ENCODE measurements at places on chromosomes 12 and 14.

GRCh38 chr14:68639000-68639757 is 153.7 kb downstream of the ZFP36L1 start:
- DNase-seq, result no peak

DNA sequence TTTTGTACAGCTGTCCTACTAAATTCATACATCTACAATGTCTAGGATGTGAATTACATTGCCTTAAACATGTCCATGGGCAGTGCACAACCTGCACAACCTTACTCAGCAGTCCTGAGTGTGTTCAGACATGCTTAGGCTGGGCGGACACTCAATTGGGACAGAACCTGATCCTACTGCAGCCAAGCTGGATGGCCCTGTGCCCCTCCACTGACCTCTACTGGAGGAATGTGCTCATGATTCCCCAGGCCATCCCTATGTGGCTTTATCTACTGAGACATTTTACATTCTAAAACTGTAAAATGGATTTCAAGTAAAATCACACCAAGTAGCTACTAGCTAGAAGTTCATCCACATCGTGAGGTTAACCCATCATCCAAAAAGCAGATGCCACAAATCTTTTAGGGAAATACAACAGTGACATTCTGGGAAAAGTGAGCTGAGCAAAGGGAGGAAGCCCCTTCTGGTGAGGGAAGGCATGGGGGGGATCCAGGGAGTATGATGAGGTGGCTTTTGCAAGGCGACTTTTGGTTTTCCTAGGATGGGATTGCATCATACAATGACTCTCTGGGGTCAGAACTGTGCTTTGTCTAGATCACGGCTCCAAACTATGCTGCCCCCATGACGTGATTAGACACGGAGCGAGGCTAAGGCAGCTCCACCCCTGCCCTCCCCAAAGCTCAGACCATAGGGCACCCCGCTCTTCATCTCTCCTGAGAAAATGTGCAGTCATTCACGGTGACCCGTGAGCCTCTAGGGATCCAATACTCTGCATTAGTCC is 911.7 kb upstream of the TMEM132C start:
- no peak for DNase-seq

- no peak for DNase-seq
These were observed 355.3 kb upstream of the FKBP4 start for GRCh38 chr12:2439332-2440100.

DNA sequence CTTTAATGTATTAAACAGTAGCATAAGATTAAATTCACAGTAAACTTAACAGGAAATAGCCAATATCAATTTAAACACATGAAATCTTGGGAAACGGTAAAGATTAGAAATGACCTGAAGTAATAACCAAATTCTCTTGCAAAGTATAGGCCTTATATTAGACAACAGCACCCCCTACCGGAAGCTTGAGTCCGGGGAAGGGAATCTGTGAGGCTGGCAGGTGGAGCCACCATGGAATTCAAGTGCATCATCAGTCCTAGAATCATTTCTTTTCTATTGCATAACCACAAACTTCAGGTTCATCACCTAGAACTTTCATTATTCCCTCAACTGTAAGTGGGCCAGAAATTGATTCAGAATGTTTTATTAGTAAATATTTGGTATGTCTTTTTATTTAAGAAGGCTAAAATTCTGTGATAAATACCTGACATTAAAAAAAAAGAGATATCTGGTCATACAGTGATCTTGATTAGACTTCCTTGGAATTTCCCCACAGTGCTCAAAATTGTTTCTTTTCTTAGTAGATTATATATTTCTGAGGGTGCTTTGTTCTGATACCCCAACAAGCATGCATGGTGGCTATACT is 48.6 kb downstream of the AP5M1 start:
- peak; percentile 79 for DNase-seq

GRCh38 chr12:71567537-71567936 is 96.1 kb downstream of the ZFC3H1 start:
- no peak for DNase-seq

DNA sequence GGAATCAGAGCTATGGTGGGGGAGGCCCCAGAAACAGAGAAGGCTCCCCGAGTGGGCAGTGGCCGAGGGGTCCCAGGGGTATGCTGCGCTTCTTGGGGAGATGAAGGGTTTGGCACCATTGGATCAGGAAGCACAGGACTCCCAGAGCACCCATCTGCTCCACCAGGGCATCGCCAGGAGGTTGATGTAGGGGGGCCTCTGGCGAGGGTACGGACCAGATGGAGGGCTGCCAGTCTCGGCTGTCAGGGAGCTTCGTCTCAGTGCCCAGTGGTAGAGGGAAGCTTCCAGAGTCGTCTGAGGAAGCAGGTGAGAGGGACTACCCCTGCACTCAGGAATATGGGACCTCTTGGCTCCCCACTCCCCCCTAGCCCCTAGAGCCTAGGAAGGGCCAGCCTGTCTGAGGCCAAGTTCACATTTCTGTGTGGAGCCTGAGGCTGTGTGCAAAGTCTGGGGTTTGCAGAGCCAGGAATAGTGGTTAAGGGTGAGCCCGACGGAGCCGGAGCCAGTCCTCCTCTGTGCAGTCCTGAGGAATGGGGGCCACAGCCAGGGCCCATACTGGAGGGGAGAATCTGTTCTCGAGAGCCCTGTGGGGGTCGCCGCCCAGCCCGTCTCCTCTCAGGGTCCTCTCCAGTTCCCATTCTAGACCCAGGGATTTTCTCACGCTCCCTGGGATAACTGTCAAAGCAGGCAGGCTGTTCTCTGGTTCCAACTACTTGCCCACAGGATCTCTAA is 10.2 kb downstream of the SLC48A1 start:
- DNase-seq, result no peak

DNA sequence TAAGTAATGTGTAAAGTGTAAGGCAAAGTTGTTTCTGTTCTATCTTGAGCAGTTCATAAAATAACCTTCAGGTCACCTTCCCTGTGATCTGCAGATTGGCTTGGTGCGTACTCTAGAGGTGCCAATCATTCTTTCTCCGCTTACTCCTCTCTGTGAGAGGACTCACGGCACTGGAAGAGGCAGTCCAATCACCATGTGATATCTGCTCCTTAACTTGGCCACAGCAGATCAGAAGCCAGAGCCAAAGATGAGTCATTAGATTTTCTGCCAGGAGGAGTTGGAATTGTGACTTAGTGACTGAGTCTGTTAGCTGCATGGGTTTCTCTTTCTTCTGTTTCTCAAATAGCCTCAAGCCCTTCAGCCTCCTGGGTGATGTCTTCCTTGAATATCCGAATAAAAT is 165.5 kb downstream of the SLC41A2 start:
- DNase-seq, result no peak

GRCh38 chr12:86530996-86531655 is 274.9 kb upstream of the MGAT4C start:
- no peak for DNase-seq

DNA sequence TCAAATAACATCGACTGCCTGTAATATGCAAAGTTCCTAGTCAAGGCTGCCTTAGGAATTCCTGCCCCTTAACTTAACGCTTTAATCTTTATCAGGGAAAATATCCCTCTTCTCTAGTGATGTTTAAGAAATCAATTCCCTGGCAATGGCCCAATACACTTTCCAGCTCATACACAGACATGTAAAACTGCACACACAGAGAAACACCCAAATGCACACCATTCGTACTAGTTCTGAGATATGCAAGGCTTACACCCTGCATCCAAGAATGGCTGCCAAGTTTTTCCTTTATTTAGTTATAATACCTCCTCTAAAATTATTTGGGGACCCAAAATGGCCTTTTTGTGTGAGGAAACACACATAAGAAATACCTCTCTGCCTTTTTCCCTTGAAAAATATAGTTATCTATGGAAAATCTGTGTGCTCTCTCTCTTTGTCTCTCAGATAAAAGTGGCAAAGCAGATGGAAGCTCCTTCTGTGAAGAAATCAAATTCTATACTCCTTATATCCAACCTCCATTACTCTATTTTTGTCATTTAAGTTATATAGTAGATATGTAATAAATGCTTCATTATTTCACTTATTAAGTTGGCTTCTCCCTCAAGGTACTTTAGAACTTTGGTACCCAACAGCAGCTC is 120.0 kb upstream of the MDM1 start:
- DNase-seq, result no peak

- no peak for DNase-seq
These were observed 101.3 kb downstream of the PPM1H start for GRCh38 chr12:62833634-62834033.

DNA sequence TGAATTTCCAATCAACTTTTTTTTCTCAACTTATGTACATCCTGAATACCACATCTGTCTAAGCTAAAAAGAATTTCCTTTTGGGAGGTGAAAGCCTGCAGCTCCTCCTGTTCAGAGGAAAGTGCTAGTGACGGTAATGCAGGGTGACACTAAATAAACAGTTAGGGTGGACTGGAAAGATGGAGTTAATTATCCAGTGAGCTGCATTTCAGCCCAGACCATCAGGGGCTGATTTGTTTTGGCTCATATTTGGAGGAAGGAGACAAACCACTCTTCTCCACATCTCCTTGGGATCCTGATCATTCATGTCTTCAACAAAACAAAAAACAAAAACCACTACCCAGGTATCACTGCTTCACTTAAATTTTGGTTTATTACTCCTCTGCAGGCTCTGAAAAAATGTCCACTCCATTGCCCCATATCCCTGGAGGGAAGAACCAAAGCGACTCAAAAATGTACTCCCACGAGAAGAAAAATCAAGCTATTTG is 5.1 kb upstream of the SIX1 start:
- DNase-seq, result no peak

Data from OCI-LY7 (cell line).